ENCODE measurements at places on chromosomes 1 and 21. TPM values are rescaled to one million over a fixed set of nuclear protein-coding genes. Genes with fewer than 3 reads are reported as not detected.

- H3K27me3 ChIP-seq: no peaks in the 10 kb centered on the region
- no peaks in the 10 kb centered on the region for H3K4me1 ChIP-seq
- H3K4me3 ChIP-seq: no peak overlapping the region
These were observed 15.1 kb upstream of the CD58 start for GRCh38 chr1:116585886-116586285.

DNA sequence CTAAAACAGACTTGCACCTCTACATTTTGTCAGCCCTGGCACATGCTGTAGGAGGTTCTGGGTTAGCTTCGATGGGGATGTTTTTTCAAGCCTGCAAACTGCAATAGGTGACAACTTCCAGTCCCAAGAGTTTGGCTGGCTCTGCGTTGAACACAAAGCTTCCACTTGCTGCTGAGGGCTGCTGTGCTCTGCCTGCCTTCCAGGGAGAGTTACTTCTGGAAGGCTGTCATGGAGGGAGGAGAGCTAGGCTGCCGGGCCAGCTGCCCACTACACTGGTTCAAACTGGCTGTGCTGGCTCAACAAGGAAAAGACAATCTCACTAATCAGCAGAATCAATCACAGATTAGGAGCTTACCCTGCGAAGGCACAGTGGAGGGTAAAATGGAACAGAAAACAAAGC, 46.7 kb upstream of the PPP2R5A start:
- no peak overlapping the region for H3K27ac ChIP-seq
- H3K27me3 ChIP-seq: no peaks in the 10 kb centered on the region

The WNT2B gene
- 0.54 TPM for polyA plus RNA-seq

DNA sequence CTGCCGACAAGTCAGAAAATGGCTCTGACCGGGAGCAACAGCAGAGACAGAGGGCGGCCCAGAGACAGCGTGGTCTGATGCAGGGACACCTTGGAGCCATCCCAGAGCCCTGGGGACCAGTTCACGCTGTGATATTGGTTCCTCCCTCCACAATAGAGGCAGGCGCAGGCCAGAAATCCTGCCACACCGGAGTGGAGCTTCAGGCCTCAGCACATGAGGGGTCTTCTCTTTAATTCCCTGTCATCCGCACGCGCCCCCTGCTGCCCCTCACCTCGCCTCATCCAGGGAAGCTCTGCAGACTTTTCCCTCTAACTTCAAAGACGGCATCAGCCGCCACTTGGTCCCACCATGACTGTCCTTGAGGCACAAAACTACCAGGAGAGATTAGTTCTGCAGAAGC, 75.5 kb upstream of the ANGPTL1 start:
- no peak for DNase-seq
- no peaks in the 10 kb centered on the region for H3K4me1 ChIP-seq
- peaks cover 1% of the 10 kb centered on the region for H3K27me3 ChIP-seq
- H3K4me3 ChIP-seq: no peak overlapping the region
- no peak overlapping the region for H3K27ac ChIP-seq

The DENND2C gene
- polyA plus RNA-seq: 0.27 TPM

The LRRC53 gene
- polyA plus RNA-seq: not detected

DNA sequence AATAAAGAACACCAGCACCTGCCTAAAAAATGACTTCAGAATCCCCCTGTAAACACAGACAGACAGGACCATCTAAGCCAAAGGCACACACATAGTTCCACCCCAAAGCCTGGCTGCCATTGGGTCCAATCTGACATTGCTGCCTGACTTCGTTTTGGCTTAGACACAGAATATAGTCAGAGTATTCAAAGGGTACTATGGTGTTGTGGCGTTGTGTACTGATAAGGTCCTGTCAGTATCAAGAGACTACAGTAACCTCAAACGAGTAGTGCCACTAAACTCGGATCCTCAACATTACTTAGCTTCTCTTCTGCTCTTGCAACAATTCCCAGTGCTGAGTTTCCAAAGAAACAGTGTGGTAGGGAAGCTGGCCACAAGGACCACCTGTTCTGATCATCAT, 169.3 kb upstream of the NR5A2 start:
- H3K4me1 ChIP-seq: peaks cover 7% of the 10 kb centered on the region
- DNase-seq: no peak
- peaks cover 4% of the 10 kb centered on the region for H3K27me3 ChIP-seq
- no peak overlapping the region for H3K27ac ChIP-seq

The RGL1 gene
- polyA plus RNA-seq: 0.09 TPM

The SH2D1B gene
- polyA plus RNA-seq: 0.15 TPM

DNA sequence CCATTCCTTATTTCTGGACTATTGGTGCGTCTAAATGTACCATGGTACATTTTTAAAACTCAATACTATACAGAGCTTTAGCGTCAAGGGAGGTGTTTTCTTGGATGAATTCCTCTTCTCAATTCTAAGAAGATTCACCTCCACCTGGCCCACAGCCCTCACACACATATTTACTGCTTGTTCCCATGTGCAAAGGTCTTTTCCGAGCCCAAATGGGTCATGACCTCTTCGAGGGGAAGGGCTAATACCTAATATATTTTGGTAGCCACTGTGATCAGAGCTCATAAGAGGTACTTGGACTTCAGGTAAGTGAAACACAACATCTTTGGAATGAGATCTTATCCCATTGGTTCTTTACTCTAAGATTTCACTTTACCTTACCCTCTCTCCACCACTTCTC, 205.9 kb downstream of the SDCCAG8 start:
- no peak for DNase-seq
- H3K36me3 ChIP-seq: no peaks in the 10 kb centered on the region
- no peak overlapping the region for H3K4me3 ChIP-seq
- H3K27me3 ChIP-seq: no peaks in the 10 kb centered on the region
- peaks cover 7% of the 10 kb centered on the region for H3K4me1 ChIP-seq

DNA sequence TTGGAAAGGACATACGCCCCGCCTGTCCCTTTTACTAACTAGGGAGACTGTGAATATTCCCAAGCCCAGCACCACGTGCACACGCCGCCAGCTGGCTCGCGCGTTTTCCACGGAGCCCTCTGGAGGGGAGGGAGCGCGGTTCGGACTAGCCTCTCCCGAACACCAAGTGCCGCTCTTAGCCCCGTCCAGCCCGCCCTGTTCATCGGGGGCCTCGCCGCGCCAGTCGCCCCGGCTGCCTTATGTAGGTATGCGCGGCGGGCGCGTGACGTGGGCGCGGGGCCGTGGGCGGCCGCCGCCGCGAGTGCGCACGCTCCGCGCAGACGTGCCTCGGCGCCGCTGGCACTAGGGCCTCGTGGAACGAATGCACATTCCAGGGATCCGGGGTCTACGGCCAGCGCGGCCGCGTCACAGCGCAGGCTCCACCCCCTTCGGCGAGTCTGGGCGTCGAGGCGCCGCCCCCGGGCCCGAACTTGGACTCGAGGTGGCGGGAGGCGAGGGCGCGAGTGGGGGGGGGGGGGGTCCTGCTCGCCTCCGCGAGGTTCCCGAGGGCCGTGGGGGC, 767 bp upstream of the IRF2BP2 start:
- H3K27me3 ChIP-seq: no peaks in the 10 kb centered on the region
- H3K4me3 ChIP-seq: peak overlapping the region; percentile 54
- H3K27ac ChIP-seq: peak overlapping the region; percentile 78
- peaks cover 7% of the 10 kb centered on the region for H3K36me3 ChIP-seq

The NLRP3 gene
- polyA plus RNA-seq: 2.9 TPM

- H3K36me3 ChIP-seq: no peaks in the 10 kb centered on the region
- no peak for DNase-seq
- H3K4me3 ChIP-seq: no peak overlapping the region
- H3K4me1 ChIP-seq: no peaks in the 10 kb centered on the region
- no peak overlapping the region for H3K27ac ChIP-seq
These were observed 32.4 kb downstream of the KIF1B start for GRCh38 chr1:10242811-10243210.

DNA sequence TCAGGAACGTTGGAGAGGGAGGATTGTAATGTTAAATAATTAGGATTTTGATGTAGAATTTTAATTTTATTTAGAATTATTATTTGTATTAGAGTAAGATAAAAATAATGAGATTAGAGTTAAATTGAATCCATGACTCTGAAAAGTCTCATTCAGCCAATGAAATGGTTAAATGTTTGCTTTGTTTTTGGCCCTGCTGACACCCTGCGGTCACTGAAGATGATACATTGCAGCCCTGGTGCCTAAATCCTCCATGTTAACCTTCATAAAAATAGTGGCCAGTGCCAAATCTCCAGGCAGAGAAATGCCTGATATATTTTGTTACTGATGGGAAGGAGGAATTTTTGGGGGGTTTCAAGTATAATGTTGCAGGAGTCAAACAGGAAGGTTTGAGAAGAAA, 27.3 kb upstream of the RLF start:
- H3K4me1 ChIP-seq: no peaks in the 10 kb centered on the region
- H3K4me3 ChIP-seq: no peak overlapping the region
- DNase-seq: no peak
- no peaks in the 10 kb centered on the region for H3K27me3 ChIP-seq

DNA sequence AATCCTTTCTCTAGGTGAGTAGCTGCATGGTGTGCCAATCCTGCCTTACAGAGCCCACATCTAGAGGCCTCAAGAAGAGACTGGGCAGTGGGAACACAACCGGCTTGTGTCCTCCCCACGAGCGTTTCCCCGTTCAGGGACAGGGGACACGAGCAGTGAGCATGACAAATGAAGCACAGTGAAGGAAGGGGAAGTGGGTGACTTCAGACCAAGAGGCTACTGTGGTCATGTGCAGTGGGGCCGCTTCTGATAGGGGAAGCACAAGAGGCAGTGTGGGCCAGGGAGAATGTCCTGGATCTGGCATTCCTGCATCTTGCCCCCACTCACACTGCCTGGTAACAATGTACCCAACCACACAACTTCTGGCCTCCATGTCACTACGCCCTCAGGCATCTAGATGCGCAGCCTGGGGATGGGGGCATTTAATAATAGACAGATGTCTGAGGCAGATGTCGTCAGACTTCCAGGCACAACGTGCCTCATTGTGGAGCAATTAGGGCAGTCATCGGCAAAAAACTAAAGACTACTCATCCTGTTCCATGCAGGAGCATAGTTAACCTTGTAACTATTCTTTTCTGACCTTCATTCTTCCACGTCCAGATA, 155.6 kb upstream of the NBPF11 start:
- peak; percentile 48 for DNase-seq
- no peak overlapping the region for H3K27ac ChIP-seq
- H3K4me1 ChIP-seq: peaks cover 32% of the 10 kb centered on the region
- H3K36me3 ChIP-seq: no peaks in the 10 kb centered on the region

- H3K4me3 ChIP-seq: no peak overlapping the region
- H3K36me3 ChIP-seq: no peaks in the 10 kb centered on the region
- H3K27ac ChIP-seq: no peak overlapping the region
- H3K4me1 ChIP-seq: no peaks in the 10 kb centered on the region
These were observed 45.9 kb downstream of the CLEC20A start for GRCh38 chr1:178450871-178451270.

DNA sequence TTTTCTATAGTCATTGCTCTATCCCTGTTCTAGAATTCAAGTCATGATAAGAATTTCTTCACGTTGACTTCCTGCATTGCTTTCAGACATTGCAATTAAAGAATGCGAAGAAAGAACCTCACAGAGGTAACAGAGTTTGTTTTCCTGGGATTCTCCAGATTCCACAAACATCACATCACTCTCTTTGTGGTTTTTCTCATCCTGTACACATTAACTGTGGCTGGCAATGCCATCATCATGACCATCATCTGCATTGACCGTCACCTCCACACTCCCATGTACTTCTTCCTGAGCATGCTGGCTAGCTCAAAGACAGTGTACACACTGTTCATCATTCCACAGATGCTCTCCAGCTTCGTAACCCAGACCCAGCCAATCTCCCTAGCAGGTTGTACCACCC, 10.6 kb downstream of the APCS start:
- H3K36me3 ChIP-seq: no peaks in the 10 kb centered on the region
- no peak overlapping the region for H3K4me3 ChIP-seq
- H3K4me1 ChIP-seq: no peaks in the 10 kb centered on the region
- no peaks in the 10 kb centered on the region for H3K27me3 ChIP-seq

The PIGC gene
- polyA plus RNA-seq: 15.4 TPM

The CAMK2N1 gene
- polyA plus RNA-seq: 0.49 TPM

The ERICH3 gene
- 0.10 TPM for polyA plus RNA-seq

DNA sequence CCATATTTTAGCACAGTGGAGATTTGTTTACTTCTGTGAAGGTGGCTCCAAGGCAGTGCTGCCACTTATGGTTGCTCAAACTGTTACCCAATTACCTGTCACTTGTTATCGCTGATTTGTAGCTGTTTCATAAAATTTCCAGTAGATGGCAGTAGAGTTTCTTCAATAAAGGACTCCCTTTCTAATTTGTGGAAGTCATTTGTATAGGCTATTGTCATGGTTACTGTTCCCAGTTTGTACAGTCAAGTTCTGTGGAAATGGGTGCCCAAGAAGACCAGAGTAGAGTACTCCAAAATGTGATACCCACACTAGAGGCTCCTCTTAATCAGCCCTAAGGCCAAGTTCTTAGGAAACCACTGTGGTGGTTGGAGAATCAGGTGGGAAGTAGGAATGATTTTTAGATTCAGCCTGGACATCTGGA, 186.1 kb downstream of the CLEC20A start:
- no peaks in the 10 kb centered on the region for H3K27me3 ChIP-seq
- H3K4me3 ChIP-seq: no peak overlapping the region
- no peaks in the 10 kb centered on the region for H3K4me1 ChIP-seq
- no peak overlapping the region for H3K27ac ChIP-seq
- DNase-seq: peak; percentile 70

DNA sequence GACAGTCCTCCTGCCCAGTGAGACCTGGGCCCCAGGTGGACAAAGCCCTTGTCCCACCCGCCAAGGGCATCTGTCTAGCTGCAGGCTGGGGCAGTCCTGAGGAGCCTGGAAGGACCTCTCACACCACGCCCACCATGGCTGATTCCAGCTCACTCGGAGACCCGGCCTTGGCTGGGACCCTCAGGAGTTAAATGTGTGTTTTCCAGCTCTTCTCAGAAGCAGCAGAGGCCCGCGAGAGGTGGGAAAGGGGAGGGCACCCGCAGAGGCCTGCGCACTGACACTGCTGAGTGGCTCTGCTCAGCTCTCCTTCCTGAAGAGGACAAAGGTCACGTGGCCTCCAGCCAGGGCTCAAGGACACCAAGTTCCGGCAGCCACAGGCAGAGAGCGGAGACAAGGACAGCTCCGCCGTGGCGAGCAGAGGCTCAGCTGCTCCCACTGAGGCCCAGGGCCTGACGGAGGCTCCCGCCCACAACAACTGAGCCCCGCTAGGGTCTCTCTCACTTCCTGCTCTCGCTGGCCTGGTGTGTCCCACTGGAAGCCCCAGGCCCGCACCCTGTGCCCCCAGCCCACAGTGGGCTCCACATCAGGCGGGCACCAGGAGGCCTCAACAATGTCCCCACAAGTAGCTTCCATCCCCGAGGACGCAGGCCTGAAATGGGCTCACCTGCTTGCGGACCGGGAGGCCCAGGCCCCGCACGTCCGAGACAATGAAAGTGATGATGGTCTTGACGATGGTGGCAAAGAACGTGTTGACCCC, 16.9 kb downstream of the SLC19A1 start:
- peaks cover 11% of the 10 kb centered on the region for H3K36me3 ChIP-seq
- DNase-seq: no peak
- no peak overlapping the region for H3K27ac ChIP-seq
- no peak overlapping the region for H3K4me3 ChIP-seq
- H3K27me3 ChIP-seq: no peaks in the 10 kb centered on the region

The AIM2 gene
- 40.4 TPM for polyA plus RNA-seq

The ZMYND12 gene
- 0.65 TPM for polyA plus RNA-seq

The B3GALT5 gene
- polyA plus RNA-seq: not detected

- H3K4me1 ChIP-seq: no peaks in the 10 kb centered on the region
- no peaks in the 10 kb centered on the region for H3K36me3 ChIP-seq
- H3K4me3 ChIP-seq: no peak overlapping the region
- no peaks in the 10 kb centered on the region for H3K27me3 ChIP-seq
These were observed 193.0 kb downstream of the CACNA1E start for GRCh38 chr1:181676269-181676668.
